ENCODE measurements at places on chromosomes 6 and 20.

DNA sequence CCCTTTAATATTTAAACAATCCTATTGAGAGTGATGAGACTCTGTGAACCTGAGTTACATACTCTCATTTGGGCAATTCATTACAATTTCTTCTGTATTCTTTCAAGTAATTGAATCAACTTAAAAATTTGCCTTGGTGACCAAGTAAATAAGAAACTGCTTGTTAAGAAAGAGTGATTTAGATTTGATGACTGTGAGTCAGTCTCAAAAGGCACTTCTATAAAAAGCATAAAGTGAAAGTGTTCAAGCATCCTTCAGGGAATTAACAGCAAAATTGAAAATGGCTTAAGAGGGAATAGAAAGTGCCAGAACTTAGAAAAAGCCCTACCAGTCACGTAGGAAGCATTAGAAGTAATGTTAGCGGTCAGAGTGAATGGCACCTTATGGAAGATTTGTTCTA is 654.7 kb downstream of the EPM2A start:
- DNase-seq: no peak

- DNase-seq: no peak
These were observed 73.0 kb upstream of the BCLAF1 start for GRCh38 chr6:136362421-136363356.

DNA sequence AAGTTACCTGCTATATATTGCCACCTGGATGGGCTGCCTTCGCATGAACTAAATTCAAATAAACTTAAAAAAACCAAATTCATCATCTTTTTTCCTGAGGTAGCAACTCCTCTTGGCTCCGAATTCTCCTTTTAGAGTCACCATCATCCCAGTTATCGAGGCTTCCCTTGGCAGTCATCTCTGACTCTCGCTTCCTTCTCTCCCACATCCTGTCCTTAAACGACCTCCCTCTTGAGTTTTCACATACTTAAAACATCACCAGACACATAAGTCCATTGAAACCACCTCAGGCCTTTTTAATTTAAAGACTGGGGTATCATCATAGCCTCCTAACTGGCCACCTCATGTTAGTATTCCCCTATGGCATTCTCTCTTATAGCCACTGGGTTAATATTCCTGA is 296.1 kb upstream of the FLRT3 start:
- DNase-seq: peak; percentile 7

DNA sequence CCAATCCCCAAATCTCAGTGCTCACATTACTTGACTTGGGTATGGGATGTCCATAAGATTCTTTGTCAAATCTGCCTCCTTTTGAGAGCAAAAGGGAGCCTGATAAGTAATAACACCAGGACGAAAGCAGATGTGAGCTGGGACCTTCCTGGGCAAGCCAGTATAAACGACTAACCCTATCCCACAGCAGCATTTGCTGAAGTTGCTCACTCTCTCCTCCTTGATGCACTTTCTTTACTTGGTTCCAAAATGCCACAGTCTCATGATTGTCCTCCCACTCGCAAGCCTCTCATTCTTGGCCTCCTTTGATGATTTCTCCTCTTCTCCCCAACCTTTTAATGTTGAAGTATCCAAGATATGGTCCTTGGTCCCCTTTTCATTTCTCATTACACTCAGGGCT is 44.7 kb upstream of the TAGAP start:
- no peak for DNase-seq

DNA sequence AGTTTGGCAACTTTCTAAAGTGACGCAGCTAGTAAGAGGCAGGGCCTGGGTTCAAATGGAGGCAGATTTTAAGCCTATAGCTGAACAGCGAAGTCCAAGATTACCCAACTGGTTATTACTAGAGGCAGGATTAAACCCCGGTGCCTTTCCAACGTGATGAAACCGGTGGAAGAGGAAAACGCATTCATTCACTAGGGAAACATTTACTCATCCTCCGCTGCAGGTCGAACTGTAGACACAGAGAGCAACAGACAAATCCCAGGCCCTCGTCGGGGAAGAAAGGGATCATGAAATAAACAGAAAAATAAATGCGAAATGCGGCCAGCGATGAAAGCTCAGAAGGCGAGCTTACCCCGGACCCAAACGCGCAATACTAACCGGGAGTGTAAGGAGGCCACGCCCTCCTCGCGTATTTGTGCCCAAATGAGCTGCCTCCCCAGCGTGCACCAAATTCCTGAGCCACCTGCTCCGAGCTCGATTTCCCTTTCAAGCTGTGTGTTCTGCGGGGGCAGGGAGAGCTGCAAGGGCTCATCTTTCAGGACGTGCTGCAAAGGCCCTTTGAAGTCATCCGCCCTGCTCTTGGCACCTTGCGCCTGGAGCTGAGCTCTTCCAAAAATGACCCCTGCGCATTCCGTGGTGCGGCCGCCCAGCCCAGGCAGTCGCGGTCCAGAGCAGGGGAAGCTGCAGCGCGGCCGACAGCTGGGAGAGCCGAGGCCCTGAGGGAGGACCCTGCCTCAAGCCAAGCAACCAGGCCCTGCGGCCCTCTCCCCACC is 46.9 kb downstream of the PDYN start:
- DNase-seq: no peak

- DNase-seq: peak; percentile 99
These were observed 122.8 kb downstream of the ALDH8A1 start for GRCh38 chr6:134826889-134827737.

DNA sequence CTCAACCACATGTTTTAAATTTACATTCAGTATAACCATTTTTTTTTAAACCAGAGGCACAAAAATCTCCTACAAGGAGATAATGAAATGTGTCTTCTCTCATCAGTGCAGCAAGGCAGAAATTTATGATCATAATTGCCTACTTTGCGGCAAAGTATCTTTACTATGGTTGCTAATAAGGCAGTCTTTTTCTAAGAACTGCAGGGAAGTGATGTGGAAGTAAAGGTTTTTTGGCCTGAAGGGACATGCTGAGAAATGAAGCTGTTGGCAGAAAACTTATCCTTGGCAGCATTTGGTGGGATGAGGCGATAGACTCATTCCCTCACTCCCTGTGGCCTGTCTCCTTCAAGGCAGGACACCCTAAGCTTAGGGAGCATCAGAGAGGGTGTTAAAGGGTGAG is 48.7 kb downstream of the SCGN start:
- no peak for DNase-seq

GRCh38 chr20:51456511-51457509 is 85.7 kb downstream of the NFATC2 start:
- peak; percentile 97 for DNase-seq

GRCh38 chr6:145372671-145373151 is 362.6 kb downstream of the EPM2A start:
- no peak for DNase-seq

GRCh38 chr6:12490904-12491571 is 200.9 kb downstream of the EDN1 start:
- DNase-seq: peak; percentile 93

DNA sequence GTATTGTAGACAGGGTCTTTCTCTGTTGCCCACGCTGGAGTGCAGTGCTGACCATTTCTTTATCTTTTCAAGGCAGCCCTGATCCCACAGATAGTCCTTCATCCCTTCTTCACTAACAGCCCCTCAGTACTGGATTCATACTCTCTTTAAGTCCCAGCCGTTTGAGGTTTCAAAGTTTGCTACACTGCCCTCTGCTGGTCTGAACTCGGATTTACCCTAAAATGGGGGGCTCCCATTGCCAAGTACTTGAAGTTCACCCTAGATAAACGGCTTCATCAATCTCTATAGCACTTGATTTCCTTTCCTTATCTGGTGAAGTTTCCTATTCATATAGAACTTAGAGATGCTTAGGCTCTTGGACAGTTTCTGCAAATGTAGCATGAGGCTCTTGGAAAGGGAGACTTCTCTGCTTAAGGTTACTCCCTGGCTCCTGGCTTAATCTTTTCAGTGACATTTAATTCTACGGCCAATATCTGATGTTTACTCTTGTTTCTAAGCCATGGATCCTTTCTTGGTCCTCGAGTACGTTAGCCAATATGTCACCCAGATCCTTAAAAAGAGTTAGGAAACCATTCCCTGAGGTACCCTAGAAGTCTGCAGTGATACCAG is 21.4 kb upstream of the PREP start:
- peak; percentile 58 for DNase-seq

DNA sequence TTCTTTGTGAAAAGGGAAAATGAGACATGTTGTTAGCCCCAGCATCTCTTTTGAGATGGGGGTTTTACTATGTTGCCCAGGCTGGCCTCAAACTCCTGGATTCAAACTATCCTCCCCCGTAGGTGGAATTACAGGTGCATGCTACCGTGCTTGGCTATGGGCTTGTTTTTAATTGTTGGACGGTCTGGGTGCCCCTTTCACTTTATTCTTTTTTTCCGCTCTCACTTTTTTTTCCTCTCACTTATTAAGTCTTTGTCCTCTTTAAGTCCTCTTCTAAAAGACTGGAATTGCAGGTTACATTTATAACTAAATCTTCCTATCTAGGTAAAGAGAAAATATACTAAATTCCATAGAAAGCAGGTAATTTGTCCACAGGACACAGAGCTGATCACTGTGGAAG is 18.8 kb upstream of the PRDM13 start:
- no peak for DNase-seq

- no peak for DNase-seq
These were observed 11.4 kb downstream of the HECA start for GRCh38 chr6:139146317-139146726.

- no peak for DNase-seq
These were observed 644.3 kb downstream of the HDGFL1 start for GRCh38 chr6:23213651-23214050.

GRCh38 chr6:43170417-43170930 is 595 bp upstream of the SRF start:
- DNase-seq: no peak

DNA sequence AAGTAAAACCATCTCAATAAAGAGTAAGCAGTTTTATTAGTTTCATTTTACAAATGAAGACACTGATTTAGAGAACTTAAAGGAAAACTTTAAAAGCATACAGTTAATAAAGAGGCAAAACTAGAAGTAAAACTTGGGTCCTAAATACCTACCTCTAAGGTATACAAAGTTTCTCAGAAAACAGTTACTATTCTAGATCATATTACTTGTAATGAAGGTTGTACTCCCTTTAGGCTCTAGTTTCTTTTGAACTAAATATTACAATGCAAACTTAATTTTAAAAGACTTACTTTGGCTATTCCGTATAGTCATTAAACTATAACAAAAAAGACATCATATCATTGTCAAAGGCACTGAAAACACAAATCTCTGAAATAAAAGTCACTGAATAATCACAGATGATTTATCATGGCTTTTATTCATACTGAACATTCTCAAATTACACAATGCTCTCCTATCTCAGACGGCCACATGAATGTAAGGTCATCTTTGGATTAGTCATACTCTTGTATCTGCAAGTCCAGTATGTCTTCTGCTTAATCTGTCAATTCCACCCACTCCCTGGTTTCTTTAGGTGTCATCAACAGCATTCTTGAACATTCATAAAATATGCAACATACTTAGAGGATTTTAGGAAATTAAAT is 361.6 kb upstream of the RUNX2 start:
- DNase-seq: peak; percentile 63

- DNase-seq: no peak
These were observed 859.7 kb downstream of the EPHA7 start for GRCh38 chr6:92559611-92560010.

DNA sequence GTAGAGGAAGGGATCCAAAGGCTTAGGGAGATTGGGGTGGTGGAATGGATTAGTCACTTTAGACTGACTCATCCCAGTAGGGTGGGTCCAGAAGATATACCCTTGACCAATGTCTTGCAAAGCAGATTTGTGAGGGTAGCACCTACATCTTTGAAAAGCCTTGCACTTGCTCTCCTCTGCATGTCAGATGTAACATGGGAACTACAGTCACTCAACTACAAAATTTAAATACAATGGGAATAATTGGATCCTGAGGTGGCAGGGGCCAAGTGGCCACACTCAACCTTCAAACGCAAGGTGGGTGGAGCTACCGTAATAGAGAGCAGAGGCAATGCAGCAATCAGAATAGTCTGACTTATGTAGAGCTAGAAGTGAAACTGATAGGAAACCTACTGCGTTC is 71.2 kb downstream of the ME1 start:
- DNase-seq: no peak

DNA sequence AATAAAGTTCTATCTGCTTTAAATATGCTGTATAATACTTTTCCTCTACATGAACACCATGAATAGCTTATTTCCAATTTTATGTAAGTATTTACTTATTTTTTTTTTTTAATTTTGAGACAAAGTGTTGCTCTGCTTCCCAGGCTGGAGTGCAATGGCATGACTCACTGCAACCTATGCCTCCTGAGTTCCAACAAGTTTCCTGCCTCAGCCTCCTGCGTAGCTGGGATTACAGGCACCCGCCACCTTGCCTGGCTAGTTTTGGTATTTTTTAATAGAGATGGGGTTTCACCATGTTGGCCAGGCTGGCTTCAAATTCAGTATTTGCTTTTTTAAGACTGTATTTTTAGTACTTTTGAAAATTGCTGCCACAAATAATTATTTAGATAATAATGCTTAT is 1365.9 kb downstream of the GRIK2 start:
- no peak for DNase-seq

DNA sequence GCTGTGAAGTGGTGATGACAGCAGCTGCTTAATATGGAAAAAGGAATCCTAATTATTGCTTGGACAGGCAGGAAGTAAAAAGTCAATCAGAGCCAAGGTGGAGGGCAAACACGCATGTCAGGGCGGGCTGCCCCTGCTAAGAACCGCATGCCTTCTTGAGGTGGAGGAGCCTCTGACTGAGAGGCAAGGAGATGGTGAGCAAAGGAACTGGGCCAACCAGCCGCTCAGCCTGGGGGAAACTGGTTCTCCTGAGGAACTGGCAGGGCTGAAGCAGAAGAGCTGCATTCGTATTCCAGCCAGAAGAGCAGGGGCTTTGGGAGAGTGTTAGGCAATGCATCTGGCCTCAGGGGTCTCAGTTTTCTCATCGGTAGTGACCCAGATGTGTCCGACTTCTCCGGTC is 13.1 kb upstream of the MLN start:
- DNase-seq: no peak

All from fibroblast of skin of scalp (primary cell).